ENCODE measurements at places on chromosomes 3 and 15.

DNA sequence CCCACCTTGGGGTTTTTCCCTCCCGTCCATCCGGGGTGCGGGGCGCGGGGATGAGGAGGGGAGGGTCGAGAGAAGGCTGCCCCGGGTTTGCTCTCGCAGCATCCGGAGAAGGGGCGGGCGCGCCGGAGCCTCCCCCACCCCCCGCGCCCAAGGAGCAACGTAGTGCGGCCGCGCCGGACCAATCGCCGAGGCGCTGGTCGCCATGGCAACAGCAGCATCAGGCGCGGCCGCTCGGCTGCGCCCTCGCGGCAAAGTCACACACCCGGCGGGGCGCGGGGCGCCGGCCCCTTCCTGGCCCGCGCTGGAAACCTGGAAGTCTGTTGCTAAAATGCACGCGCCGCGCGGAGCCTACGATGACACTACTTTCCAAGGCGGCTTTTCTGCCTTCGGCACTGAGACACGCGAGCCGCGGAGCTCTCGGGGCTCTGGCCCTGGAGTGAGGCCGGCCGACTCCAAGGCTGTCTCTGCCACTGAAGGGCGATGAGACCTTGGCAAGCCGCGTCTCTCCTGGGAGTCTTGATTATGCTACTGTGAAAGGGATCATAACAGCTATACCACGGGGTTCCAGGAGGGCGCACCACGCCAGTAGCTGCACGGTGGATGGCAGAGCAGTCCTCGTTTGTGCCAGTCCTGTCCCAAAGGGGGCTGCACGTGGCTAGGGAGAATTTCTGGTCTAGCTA, at the start of gene IQSEC1:
IQSEC1 (minus strand) TSS at position 104 of the 680 bp plus-strand sequence. CDS start 415 bp downstream, outside the sequence.
- no peak for DNase-seq

GRCh38 chr15:55829826-55830225, 86.9 kb upstream of the PRTG start:
- DNase-seq = no peak

DNA sequence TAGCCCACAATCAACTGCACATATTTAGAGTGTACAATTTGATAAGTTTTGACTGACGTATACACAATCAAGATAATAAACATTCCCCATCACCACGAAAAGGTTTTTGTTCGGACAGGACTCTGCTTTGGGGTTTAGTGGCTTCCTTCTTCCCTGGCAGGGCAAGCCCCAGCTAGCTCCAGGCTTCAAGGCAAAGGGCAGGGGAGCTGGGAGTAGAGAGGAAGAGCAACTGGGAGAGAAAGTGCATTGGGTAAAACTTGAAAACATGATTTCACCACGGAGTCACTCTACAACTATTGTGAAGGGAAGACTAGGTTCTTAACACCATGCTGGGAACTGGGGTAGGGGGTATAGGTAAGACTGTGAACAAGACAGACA, 185.1 kb upstream of the UBE2E1 start:
- no peak for DNase-seq

- no peak for DNase-seq
These were observed 514.3 kb upstream of the PPP2R3A start for GRCh38 chr3:135451037-135451785.

DNA sequence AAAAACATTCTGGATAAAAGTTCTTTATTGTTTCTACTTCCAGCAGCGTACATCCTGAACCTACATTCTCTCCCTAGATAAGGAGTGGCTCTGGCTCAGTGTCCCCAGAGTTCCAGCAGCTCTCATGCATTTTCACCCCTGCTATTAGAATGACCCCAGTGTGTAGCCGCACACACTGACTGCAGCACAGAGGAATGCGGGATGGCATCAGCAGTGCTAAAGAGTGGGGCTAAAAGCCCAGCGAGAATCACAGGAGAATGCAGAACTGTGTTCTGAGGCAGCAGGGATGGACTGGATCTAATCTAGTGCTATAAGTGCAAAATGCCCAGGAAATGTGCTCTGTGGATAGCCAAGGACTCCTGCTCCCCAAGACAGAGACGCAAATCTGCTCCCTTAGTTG, 66.4 kb upstream of the TJP1 start:
- DNase-seq = no peak

- no peak for DNase-seq
These were observed 37.9 kb downstream of the TIGIT start for GRCh38 chr3:114331710-114332109.

- no peak for DNase-seq
These were observed 12.3 kb upstream of the ZBTB38 start for GRCh38 chr3:141356046-141356445.

GRCh38 chr3:81530180-81530939, 231.1 kb downstream of the GBE1 start:
- no peak for DNase-seq

GRCh38 chr3:169085827-169086226, 577.7 kb downstream of the MECOM start:
- no peak for DNase-seq

DNA sequence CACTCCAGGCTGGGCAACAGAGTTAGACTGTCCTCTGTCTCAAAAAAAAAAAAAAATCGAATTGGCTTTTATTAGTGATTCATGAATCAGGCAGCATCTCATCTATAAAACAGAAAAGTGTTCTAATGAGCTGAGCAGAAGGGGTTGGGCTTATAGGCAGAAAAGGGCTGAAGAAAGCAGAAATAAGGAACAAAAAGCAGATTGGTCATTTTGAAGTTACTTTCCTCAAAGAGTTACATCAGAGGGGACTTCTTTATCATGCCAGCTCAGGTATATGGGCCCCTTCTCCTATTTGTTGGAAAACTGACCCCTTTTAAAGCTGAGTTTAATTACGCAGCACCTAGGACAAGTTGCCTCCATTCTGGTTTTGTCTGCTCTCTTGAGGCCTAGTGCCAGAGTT, 722 bp upstream of the POGLUT1 start:
- no peak for DNase-seq

- DNase-seq = no peak
These were observed 6.5 kb upstream of the MINDY4B start for GRCh38 chr3:150911771-150912170.

DNA sequence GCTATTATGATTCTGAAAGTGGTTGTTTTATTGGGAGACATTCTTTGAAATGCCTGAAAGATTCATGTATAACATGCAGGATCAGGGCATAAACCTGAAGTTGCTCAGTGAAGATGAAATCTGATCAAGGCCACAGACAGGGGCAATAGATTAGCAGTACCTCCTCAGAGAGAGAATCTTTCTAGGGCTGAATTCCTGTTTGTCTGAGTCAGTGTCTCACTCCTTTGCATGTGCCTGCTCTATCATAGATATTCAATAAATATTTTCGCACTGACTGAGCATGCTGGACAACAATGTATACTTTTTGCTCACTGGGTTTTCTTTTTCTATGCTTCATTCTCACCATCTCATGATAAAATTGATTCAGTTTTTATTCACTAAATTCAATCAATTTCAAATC, 49.8 kb upstream of the PFN2 start:
- DNase-seq = no peak

GRCh38 chr15:76313731-76314130, 2.5 kb upstream of the ETFA start:
- no peak for DNase-seq

DNA sequence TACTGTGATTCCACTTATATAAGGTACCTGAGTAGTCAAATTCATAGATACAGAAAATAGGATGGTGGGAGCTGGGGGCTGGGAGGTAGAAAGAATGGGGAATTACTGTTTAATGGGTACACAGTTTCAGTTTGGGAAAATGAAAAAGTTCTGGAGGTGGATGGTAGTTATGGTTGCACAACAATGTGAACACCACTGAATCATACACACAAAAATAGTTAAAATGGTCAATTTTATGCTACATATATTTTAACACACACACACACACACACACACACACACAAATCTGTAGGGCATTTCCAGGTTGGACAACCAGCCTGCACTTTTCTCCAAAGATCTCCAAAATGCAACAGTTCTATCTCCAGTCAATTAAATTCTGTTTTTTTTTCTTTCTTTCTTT, 1.4 kb downstream of the CCDC32 start:
- DNase-seq = no peak

- DNase-seq = no peak
These were observed 5.6 kb upstream of the MFGE8 start for GRCh38 chr15:88918738-88919137.

DNA sequence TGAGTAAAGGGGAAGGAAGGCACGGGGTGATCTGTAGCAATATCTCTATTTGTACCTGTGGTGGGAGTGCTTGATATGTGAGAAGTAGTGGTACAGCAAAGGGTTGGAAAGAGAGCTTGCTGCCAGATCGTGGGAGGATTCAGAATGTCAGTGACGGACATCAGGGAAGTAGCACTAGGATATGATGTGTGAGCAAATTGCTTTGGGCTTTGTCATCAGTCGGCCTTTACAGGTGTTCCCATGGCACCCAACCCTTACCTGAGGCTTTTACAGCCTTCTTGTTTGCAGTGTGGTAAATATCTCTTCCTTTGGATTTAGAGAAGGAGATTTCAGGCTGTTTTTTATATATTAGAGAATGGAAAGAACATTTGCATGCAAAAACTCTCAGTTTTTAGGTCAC, 29.8 kb downstream of the IL1RAP start:
- no peak for DNase-seq

Measured in cortex of kidney (tissue), 1 donor.